ENCODE measurements at places on chromosomes 2 and 18. TPM values are rescaled to one million over a fixed set of nuclear protein-coding genes. Genes with fewer than 3 reads are reported as not detected.

Gene MARCO
- 0.04 TPM for polyA plus RNA-seq

Gene IL36RN
- not detected for polyA plus RNA-seq

Gene PRSS56
- not detected for polyA plus RNA-seq

Gene R3HDM1
- 23.7 TPM for polyA plus RNA-seq

Gene ALLC
- not detected for polyA plus RNA-seq

Gene G6PC2
- not detected for polyA plus RNA-seq

Gene FZD7
- 0.58 TPM for polyA plus RNA-seq

Gene HADHB
- polyA plus RNA-seq = 46.5 TPM

Gene SCN1A
- not detected for polyA plus RNA-seq

Gene ACVR1C
- 0.06 TPM for polyA plus RNA-seq
